Mucosa of descending colon (tissue), 3 donors: ENCODE measurements at places on chromosomes 6 and 20. TPM values are rescaled to one million over a fixed set of nuclear protein-coding genes. Genes with fewer than 3 reads are reported as not detected.
A peak's percentile ranks its signal among the peaks of the same experiment; 100 is the strongest.

GRCh38 chr20:17871181-17871580 is 97.4 kb downstream of the SNX5 start:
- no peak for DNase-seq

DNA sequence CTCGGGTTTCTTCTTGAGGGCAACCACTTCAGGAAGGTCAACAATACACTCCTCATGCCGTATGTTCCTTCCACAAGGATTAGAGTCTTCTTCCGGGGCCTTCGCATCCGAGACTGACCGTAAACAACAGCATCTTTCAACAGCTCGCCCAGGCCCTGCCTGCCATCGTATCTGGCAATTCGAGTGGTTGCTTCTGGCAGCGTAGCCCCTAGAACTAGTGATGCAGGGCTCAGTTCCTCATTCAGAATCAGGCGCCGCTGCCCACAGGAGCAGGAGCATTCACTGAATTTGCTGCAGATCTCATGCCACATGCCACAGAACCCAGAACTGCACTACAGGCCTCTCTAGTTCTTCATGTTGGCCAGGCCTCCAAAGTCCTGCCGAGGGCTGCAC is 59.0 kb upstream of the AFDN start:
- DNase-seq = no peak

- no peak for DNase-seq
These were observed 25.9 kb upstream of the FOXQ1 start for GRCh38 chr6:1285956-1286355.

DNA sequence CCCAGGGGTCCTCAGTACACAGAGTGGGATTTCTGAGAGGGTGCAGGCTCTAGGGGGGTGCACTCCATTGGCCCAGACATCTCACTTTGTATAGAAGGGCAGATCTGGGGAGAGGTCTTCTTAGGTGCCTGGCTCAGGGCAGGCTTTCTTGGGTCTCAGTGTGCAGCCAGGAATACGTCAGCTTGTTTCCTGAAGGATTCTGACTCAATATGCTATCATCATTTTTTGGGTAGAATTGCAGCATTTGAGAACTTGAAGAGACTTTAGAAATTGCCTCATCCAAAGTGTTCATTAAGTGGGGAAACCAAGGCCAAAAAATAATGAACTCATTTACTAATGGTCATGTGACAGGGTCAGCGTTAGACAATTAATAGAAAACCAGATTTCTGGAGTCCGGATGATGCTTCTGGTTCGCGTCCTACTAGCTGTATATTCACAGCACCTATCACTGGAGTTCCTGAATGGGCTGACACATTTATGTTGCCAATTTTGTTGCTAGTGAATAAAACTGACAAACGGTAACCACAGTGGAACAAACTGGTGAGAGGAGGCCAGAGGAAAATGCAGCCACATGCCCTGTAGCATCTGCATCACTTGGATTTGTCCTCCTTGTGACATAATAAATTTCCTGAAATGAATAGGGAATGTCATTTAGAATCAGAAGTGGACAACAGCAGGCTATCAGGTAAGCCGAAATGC is 238.9 kb downstream of the TBC1D7 start:
- no peak for DNase-seq

- DNase-seq = no peak
These were observed 585.3 kb upstream of the ARID1B start for GRCh38 chr6:156191895-156192294.

DNA sequence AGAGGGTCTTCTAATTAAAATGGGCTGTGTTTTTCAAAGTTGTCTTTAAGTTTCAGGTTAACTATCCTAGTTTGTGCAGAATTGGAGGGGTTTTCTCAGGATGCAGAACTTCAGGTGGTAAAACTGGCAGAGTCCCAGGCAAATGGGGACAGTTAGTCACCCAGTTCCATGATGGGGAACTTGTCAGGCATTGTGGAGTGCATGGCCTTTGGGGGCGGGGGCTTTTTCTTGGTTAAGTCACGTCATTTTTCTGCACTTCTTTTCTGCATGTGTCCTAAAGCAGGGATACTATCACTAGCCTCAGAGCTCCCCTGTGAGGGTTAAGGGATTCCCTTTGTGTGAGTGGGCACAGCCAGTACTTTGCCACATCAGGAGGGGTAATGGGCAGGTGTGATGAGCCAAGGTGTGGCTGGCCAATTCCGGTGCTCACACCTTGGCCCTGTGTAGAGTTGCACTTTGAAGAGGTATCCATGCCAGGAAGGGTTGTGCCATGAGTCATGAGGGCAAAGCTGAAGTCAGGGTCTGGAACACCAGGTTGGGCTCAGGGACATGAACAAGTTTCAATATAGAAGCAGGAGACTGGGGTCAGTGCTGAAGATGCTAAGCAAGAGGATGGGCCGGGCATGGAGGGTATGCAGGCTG is 126.0 kb upstream of the RREB1 start:
- DNase-seq = no peak

DNA sequence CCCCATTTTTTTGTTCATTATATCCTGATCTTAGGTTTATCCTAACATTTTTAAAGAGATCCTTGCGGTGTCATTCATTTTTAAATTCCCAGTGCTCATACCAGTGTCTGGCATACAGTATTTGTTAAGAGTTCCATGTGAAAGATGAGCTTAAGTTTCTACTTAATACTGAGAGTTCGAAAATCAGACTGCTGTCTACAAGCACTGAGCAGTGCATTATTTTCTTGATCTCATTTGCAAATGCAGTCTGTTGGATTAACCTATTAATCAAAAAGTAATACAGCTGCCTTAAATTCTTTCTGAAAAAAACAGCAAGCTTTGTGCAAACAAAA is 663 bp downstream of the COQ3 start:
- DNase-seq = no peak

GRCh38 chr6:33622456-33623431 is 1.6 kb downstream of the ITPR3 start:
- DNase-seq = no peak

DNA sequence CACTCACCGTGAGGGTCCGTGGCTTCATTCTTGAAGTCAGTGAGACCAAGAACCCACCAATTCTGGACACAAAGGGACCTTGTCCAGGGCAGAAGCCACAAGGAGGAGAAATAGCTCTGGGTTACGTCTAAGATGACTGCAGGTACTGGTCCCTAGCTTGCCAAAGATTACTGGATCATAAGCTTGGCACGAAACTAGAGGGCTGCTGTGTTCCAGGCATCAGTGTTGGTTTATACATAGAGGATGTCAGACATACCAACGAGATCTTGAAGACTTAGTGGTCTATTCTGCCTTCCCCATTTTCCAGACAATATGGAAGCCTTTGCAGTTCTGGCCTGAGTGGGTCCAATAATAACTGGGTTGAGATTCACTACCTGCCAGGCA is 175.7 kb downstream of the TBX18 start:
- DNase-seq = no peak

DNA sequence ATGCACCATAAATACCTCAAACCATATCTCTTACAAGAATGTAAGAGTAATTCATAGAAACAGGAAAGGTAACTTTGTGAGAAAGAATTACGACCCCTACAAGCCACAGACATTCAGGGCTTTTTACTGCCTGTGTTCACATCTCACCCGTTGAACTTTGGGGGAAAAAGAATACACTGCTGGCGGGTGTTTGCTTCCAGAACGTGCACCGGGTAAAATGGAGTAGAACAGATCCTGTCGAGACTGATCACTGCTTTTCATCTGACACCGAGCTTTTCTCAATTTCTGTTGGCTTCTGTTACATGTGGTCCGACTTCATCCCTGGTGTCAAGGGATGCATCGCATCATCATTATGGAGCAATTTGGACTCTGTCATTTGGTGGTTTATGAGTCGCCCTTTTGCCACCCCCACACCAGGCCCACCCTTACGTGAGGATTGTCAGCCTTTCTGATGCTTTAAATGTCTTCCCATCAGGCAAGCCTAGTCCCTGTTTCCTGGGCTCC is 219.2 kb upstream of the ZFP64 start:
- no peak for DNase-seq

DNA sequence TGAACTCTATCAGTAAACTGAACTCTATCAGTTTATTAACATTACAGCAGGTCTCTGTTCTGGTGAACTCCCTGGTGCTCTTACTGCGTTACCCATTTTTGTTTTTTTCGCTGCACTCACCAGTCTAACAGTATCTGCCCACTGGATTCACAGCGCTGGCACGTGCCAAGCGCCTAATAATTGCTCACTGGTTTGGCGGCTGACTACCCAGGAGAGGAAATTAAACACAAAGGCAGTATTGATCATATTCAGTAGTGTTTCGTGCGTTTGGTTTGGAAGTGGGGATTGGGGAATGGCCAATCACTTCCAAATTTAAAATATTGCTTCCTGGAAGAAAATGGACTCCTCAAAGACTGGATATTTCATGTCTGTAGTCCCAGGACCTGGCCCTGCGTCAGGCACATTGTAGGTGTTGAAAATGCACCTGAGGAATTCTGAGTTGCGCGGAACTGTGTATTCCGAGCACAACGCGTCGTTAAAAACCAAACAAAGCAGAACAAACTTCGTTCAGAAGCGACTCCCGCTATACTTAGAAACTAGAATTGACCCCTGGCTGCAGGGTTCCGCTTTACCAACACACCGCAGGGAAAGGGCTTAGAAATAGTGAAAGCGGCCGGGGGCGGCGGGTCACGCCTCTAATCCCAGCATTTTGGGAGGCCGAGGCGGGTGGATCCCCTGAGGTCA is 1.1 kb upstream of the RPS12 start:
- DNase-seq = peak; percentile 55

DNA sequence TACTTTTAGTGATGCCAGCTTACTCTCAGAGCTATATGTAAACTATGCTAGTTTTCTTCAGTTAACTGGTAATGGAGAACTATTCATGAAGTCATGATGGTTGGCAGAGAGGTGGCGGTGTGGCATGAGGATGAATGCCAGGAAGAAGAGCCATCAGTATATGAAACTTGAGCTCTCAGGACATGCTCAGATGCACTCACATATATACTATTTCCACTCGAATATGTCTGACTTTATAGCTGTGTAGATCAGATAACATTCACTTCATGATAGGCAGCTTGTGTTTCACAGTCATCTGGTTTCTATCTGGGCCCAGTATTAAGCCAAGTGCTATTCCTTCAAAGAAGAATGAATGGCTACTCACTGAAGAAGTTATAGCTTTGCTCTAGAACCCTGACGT is 46.2 kb upstream of the CEP85L start:
- DNase-seq = no peak

DNA sequence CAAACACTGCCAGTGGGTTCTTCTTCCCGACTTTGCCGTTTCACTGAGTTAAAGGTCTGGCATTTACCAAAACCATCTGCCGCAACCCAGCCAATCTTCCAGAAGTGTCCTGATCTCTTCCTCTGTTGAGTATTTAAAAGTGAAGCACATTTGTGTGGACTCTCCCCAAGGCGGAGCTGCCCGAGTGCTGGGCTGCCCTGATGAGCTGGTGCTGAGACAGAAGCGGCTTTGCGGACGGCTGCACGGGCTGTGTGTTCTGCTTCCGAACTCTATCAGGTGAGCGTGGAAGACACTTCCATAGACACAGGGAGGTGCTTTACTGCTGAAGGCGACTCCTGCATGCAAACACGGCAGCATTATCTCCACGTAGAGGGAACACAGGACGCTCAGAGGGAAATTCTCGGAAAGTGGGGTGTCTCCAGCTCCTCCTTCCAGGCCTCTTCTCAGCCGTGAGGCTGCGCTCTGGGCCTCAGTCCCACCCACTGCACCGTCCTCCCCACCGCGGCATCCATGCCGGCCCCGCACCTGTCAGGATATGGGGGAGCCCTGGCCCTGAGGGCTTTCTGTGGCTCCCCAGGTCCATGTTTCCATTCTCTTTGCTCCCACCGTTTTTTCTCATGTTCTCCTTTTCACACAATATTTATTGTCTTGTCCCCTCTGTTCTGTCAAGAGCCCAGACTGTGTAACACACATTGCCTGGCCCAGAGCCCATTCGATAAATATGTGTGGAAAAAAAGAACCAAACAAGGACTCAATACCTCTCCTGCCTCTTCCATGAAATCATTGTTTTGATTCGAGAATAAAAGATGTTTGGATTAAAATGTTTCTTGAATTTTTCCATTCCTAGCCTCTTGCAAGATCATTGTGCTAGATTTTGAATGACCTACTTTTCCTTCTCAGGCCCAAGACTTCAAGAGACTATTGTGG is 205.1 kb downstream of the DLL1 start:
- peak; percentile 32 for DNase-seq

DNA sequence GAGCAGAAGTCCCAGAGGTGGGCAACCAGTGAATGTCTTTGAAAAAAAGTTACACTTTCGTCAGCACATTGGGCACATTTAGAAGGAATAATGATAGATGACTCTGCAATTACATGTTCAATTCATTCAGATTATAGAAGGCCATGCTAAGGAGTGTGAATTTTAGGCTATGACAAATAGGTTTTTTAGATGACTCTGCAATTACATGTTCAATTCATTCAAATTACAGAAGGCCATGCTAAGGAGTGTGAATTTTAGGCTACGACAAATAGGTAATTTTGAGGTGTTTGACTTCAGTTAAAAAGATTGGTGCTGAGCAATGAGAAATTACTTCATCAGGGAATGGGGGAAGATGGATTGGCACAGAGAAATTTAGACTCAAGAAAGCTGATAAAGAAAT is 744.9 kb upstream of the MMS22L start:
- no peak for DNase-seq

DNA sequence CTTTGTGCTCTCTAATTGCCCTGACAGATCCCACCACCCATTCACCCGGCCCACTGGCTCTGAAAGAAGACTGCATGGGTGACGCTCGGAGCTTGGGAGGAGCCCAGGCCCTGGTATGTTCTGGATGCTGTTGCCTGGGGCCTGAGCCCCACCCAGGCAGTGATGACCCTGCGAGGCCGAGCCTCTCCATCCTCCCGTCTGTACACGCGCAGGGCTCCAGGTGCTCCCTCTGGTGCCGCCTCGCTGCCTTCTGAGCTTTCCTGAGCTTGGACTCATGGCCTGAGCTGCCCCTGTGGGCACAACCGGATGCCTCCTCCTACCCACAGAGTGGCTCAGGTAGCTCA is 61.2 kb downstream of the STK35 start:
- DNase-seq = no peak

- no peak for DNase-seq
These were observed 218.2 kb upstream of the SNX9 start for GRCh38 chr6:157604816-157605215.

DNA sequence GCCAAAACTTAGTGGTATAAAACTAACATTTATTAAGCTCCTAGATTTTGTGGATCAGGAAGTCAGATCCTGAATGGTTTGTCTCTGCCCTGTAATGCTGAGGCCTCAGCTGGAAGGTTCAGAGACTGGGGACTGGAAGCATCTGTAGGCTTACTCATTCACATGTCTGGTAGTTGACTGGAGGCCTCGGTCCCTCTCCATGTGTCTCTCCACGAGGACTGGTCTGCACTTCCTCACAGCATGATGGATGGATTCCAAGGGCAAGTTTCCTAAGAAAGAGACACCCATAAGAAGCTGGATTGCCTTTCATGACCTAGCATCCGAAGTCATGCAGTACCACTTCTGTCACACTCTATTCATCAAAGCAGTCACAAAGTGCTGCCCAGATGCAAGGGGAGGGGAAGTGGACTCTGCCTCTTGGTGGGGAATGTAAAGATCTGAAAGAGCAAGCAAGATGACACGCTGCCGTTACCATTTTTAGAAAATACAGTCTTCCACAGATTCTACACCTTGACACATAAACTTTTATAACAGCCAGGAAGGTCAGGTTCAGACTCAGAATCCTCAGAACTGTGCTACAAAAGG is 17.2 kb upstream of the MDGA1 start:
- DNase-seq = no peak

- no peak for DNase-seq
These were observed 110.9 kb downstream of the SMLR1 start for GRCh38 chr6:130937942-130938604.

The NFATC2 gene
- 6.2 TPM for total RNA-seq

The CPNE1 gene
- 188 TPM for total RNA-seq

The ACTL10 gene
- 4.2 TPM for total RNA-seq

The AGPAT4 gene
- 7.3 TPM for total RNA-seq

The SIRPG gene
- total RNA-seq = 1.1 TPM

The HELZ2 gene
- 36.2 TPM for total RNA-seq

The HAO1 gene
- not detected for total RNA-seq

The ULBP2 gene
- not detected for total RNA-seq
